ENCODE measurements at places on chromosomes 12 and 14.
A peak's percentile ranks its signal among the peaks of the same experiment; 100 is the strongest.

- no peak for DNase-seq
These were observed 228.6 kb downstream of the MED13L start for GRCh38 chr12:116048879-116049278.

- no peak for DNase-seq
These were observed 9.5 kb upstream of the CALM1 start for GRCh38 chr14:90387206-90387760.

- DNase-seq = no peak
These were observed 857.1 kb downstream of the AACS start for GRCh38 chr12:125922330-125922729.

DNA sequence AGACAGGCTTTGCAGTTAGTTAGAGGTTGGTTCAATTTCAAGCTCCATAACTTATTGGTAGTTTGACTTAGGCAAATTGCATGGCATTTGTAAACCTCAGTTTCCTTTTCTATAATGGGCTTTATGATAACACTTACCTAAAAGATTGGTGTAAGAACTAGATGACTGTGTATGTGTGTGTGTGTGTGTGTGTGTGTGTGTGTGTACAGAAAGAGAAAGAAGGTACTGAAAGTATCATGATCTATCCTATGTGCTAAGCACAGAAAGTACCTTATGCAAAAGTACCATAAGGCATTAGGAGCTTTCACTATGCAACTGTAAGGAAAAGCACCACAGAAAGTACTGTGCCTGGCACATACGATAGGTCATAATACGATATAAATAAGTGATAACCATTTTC is 304.3 kb upstream of the KITLG start:
- DNase-seq = no peak

DNA sequence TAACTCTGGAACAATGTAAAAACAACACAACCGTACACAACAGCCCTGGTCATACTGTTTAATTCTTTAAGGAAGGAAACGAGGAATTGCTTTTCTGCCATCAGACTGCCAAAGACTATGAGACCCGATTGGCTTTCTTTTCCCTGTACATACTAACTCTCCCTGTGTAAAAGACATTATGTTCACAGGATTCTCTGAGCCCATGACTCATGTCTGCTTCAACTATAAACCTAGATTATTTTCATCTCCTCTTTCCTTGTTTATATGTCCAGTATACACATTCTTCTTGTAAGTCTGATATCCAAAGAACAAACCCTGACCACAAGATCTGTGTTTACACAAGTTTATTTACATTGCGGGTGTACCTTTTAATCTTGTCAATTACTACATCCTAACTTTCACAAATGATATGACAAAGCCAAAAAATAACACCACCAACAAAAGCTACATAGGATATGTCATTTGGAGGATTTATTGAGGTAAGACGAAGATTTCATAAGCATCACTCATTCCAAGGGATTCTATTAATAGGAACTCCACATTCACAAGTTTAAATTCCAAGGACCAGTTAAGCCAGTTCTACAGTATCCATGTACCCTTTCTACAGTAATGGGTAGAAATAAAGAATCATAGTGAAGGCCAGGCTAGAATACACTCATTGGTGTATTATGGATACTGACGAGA is 67.3 kb downstream of the STXBP6 start:
- DNase-seq = no peak

GRCh38 chr12:181921-182320 is 32.0 kb downstream of the SLC6A12 start:
- peak; percentile 70 for DNase-seq

GRCh38 chr14:38727731-38728130 is 375.3 kb downstream of the SEC23A start:
- no peak for DNase-seq

DNA sequence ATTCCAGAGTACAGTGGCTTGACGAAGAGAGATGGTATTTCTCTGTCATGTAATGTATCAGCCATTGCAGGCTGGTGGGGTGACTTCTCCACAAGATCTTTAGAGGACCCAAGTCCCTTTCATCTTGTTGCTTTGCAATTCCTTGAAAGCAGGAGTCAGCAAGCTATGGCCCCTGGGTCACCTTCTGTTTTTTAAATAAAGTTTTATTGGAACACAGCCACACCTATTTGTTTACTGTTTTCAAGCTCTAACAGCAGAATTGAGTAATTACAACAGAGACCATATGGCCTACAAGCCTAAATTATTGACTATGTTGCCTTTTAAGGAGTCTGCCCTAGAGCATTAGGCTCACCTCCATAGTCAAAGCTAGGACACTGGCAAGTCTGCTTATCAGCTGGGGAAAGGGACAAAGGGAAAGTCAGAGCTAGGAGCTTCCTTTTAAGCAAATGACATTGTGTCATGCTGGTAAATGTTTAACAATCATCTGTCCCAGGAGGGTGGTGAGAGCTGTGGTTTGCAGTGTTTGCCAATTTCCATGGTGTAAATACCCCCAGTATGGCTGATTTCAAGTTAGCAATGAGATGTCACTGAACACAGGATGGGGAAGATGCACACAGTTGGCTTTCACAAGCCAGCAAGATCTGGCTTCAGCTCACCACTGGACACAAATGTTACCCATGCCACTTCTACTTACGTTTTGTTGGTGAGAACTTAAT is 87.7 kb upstream of the PWP1 start:
- DNase-seq = no peak

DNA sequence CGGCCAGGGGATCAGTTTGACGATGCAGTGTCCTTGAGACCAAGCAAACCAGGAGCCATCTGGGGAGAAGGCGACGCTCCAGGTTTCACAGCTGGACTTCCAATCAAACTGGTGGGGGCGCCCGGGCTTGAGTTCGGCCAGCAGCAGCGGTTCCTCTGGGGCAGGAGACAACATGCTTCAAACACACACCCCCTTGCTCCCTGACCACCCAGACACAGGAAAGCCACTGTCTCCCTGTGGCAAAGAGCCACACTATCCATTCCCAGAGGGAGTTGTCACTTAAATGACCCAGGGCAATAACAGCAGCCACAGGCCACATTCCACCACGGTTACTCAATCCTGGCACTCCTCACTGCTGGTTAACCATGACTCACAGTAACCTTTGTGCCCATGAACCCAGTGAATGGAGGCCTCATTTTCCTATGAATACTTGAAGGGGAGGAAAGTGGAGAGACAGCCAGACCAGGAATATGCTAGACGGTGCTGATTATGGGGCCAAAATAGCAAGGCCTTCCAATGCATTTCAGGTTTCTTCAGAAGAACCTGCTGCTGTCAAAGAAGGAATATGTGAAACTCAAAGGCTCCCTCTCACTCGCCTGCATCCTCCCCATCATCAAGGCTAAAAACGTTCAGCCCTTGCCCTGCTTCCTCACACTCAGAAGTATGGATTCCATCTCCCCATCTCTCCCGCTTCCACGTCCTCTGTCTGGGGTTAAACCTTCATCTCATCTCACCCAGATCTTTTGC is 8.5 kb downstream of the WSB2 start:
- peak; percentile 76 for DNase-seq

GRCh38 chr12:43957732-43958372 is 122.0 kb downstream of the TMEM117 start:
- DNase-seq = no peak

DNA sequence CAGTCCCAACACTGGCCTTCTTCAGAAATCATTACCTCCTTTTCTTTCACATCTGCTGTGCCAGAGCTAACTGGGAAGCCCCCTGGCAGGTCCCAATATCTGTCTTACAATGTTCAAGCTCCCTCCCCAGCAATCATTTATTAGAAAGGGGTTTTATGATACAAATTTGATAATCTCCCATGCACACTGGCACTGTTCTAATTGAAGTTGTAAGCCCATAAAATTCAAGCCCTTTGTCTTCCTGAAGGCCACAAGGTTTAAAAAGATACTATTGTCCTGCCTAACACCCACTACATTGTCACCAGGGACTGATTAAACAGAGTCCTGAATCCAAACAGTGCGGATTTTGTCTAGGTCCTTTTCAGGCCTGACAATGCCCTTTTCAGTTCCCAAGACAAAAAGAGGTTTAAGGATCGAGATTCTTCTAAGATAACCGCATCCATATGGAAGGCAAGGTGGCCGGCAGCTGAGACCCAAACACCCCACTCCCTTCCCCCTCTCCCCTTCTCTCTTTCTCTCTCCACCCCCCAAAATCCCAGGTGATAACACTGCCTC is 3.3 kb downstream of the NKX2-8 start:
- DNase-seq = no peak

DNA sequence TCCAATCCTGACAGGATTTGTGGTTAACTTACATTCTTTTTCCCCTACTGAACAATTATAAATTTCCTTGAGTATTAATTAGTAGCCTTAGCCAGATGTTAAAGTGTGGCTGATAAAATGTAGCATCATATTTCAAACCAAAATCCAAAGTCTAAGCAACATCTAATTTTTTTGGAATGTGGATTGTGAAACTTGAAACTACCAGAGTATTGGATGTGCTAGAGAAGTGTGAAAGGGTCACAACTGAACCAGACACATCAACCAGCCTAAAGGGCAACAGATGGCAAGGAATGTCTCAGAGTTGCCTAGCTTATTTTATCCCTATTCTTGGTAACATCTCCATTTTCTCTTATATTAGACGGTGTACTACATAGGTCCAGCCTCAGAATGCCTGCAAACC is 153.1 kb upstream of the DCN start:
- no peak for DNase-seq

DNA sequence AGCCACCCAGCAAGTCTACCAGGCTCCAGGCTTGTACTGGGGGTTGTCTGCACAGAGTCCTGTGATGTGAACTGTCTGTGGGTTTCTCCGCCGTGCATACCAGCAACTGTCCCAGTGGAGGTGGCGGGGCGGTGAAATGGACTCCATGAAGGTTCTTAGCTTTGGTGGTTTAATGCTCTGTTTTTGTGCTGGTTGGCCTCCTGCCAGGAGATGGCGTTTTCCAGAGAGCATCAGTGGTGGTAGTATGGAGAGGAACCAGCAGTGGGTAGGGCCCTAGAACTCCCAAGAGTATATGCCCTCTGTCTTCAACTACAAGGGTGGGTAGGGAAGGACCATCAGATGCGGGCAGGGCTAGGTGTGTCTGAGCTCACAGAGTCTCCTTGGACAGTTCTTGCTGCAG is 303.8 kb downstream of the TMEM121 start:
- no peak for DNase-seq

- DNase-seq = no peak
These were observed 64.7 kb upstream of the PTCSC3 start for GRCh38 chr14:36241183-36241582.

- no peak for DNase-seq
These were observed 15.7 kb downstream of the OR10P1 start for GRCh38 chr12:55652352-55652751.

- DNase-seq = peak; percentile 81
These were observed 16.9 kb downstream of the LTBP2 start for GRCh38 chr14:74595006-74595735.

GRCh38 chr12:104121001-104121400 is 17.0 kb downstream of the NFYB start:
- DNase-seq = no peak

DNA sequence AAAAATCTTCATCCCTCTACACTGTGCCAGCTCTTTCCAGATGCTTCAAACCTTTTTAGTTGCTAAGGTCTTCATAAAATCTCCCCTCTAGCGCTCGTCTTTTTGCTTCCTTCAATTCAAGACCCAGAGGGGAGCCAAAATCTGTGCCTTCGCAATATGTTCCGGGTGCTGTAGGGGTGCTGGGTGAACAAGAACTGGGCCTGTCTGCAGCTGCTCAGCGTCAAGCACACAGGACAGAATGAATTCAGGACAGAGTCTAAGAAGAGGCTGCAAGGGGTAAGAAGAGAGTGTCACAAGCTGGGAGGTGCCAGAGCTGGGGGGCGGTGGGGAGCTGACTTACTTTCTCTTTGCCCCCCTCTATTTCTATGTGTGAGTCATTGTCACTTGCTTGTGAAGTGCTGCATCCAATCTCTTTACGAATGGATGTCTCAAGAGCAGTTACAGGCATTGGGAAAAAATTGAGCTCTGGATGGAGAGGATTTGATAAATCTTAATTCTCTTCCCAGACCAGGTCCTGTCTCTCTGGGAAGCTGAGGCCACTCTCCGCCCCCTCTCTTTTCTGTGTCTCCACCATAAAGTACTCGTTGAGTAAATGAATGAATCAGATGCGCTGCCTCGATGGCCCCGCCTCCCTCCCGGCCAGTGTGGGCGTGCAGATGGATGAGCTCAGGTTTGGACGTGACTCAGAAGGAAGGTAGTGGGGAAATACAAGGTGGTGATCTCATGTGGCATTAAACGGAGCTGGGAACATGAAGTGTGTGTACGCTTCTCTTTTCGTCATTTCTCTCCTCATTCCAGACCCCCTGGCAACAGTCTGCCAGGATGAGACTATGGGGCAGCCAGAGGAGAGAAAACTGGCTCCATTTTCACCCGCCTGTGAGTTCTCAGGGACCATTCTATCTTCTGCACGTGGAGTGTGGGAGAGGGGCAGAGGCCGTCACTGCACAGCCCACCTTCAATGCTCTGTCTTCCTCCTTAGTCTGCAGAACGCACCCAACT is 91.3 kb downstream of the TSPAN9 start:
- DNase-seq = no peak

GRCh38 chr14:23930742-23931141 is 22.8 kb upstream of the DHRS4 start:
- no peak for DNase-seq

All from Right ventricle myocardium inferior (tissue), 1 donor.